Stimulated activated CD4-positive, alpha-beta T cell treated with anti-CD3 and anti-CD28 coated beads, Interleukin-1b, Interleukin-23, amount 100 ng/mL, for 48 hours (primary cell): ENCODE measurements at places on chromosomes 11 and 22.

- DNase-seq = no peak
These were observed 29.9 kb downstream of the SHANK2 start for GRCh38 chr11:71222318-71223080.

DNA sequence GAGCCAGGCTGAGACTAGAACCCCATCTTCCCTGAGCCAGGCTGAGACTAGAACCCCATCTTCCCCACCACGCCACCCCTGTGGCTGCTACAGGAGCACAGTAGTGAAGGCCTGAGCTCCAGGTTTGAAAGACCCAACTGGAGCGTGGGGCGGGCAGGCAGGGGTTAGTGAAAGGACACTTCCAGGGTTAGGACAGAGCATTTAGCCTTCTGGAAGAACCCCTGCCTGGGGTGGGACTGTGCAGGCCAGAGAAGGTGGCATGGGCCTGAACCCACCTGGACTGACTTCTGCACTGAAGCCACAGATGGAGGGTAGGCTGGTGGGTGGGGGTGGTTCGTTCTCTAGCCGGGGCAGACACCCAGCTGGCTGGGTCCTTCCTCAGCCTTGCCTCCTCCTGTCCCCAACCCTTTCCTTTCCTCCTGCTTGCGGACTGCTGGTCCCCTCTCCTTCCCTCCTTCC, 24.1 kb downstream of the SUN2 start:
- DNase-seq = no peak

DNA sequence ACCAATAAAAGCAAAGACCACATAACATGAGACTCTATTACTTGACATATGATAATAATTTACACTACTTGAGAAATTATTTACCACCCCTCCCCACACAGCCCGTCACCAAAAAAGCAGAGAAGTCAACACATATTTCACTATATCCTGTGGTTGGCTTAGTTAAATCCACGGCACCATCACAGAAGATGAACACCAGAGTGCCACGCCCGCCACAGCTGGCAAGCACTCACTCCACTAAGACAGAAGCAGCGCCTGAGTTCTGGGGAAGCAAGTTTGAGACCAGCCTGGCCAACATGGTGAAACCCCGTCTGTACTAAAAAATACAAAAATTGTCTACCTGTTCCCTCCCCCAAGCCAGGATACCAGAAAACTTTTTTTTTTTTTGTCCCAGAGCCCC, 53.1 kb downstream of the PACSIN2 start:
- DNase-seq = no peak

DNA sequence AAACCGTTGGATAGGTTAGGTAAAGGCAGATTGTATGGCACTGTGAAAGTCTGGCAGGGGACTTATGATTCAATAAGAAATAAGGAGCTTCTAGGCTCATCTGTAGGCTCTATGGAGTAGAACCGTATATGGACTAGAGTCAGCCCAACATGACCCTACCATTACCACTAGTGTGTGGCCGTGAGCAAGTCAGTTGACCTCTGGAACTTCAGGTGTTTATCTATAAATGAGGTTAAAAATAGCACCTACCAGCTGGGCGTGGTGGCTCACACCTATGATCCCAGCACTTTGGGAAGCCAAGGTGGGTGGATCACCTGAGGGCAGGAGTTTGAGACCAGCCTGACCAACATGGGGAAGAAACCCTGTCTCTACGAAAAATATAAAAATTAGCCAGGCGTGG, 4.4 kb downstream of the HINFP start:
- no peak for DNase-seq

- DNase-seq = no peak
These were observed 445.0 kb upstream of the B3GAT1 start for GRCh38 chr11:134857035-134857434.
